ENCODE measurements at places on chromosomes 13 and 19.

DNA sequence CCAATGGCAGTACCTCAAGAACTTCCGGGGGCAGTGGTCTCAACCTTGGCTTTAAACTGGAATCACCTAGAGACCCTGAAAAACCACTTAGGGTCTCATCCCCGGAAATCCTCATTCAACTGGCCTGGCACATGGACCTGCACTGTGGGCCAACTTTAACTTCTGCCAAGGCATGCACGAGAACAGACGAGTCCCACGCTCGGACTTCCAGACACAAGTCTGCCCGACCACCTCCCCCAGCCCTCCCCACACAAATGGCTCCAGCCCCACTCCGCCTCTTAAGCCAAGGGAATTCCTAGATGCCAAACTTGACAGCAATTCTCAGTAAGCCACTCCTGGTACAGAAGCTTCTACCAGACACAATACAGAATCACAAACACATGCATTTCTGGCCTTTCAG, 114.0 kb downstream of the STK24 start:
- no peak for DNase-seq

GRCh38 chr13:73171926-73172325, 113.1 kb downstream of the KLF5 start:
- DNase-seq, result no peak

- DNase-seq, result no peak
These were observed 2.8 kb downstream of the GIPR start for GRCh38 chr19:45670670-45671453.

DNA sequence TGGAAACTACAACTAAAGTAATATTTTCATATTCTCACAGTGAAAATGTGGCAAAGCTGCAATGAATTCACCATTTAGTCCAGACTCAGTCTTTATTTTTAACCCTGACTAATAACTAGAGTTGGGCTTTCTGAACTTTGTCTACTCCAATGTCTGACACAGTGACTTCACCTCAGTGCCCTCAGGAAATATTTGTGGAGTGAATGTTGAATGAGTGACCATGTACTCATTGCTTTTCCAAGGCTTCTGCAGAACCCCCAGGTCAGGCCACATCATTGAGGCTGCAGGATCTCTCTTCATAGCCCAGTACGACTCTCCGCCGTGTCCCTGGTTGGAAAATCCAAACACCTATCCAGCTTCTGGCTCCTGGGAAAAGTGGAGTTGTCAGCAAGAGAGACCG, 1.8 kb downstream of the ZNF175 start:
- DNase-seq, result no peak
